ENCODE measurements at places on chromosomes 1 and 21.

- no peak for DNase-seq
Observed at GRCh38 chr1:248886237-248886895, 19.7 kb upstream of the PGBD2 start.

GRCh38 chr21:42830456-42831455, 48.6 kb downstream of the WDR4 start:
- DNase-seq, result no peak

DNA sequence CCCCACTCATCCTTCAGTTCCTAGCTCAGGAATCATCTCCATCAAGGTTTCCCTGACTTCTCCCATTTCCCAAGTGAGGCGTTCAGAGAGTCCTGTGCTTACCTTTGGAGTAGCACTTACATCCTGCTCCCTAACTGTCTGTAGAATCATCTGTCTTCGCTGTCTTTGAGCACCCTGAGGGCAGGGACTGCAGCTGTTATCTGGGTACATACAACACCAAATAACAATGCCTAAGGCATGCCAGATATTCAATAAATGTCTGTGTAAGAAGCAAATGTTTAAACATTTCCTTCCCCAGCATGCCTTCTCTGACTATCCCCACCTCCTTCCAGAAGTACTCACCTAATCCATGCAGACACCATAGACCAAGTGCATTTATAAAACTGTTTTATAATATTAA, 65.4 kb downstream of the JAK1 start:
- DNase-seq, result no peak

DNA sequence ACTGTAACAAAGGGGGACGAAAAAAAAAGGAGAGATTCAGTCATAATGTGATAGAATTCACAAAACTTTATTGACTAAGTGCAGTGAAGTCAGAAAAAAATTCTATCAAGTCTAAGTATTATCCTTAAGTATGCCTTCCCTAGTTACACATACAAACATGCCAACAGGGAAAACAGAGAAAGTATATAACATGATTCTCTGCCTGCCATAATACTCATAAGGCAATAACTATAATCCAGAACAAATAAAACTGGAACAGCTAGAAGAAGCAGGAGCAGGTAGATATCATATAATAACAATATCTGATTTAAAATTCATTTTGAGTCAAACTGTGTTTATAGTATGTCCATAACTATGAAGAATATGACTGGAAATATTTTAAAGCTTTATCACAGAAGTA, 184.3 kb downstream of the FAF1 start:
- no peak for DNase-seq

DNA sequence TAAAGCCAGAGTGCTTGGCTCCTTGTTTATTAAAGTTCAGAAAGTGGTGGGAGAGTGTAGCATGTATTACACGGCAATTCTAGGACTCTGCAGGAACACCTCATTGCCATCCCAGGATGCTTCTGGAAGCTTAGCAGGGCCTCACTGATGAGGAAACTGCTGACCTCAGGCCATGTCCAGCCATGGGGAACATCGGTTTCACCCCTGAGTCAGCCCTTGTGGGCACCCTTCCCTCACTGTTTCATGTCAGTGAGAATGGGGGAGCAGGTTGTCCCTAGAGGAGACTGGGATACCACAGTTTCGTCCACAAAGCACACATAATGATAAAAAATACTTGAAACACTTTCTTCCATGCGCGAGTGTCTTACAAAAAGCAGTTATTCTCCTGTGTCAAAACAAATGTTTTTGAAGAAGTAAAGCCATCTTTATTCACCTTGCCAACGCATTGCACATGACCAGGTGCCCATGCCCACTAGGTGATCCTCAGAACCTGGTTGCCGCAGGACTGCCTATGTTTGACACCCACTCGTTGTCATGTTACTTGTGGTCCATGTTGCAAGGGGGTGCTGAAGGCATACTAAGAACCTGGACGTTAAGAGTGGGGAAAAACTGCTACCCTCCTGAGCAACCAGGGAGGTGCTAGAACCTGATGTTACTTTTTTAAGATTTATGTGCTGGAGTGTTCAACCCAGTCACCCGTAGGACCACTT, 41.2 kb upstream of the TTC22 start:
- no peak for DNase-seq

DNA sequence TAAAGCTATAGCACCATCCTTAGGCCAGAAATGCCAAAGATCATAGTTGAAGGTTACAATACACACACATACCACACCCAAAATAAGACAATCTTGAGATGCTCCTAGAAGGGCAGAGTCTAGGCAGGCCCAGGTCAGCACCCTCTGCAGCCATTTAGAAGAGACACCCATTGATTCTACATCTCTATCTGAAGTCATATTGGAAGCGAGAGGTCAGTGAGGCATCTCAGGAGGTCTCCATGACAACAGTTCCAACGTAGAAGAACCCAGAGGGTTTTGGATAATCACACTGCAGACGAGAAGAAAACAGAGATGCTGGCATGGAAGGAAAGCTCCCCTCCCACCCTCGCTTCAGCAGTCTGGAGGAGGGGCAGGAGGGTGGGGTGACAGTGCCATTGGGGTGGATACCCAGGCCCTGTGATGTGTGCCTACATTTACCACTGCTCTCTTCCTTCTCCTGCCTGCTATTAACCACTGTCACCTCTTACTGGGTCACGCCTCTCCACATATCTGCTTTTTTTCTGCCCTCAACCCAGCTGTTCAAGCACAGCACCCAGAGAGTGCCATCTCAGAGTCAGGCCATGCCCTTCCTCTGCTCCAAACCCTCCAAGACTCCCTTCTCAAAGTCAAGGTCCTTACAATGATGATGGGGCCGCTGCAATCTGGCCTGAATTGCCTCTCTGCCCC, 6.2 kb downstream of the TMCO4 start:
- DNase-seq, result no peak

GRCh38 chr1:1938613-1939295, 19.7 kb upstream of the TMEM52 start:
- DNase-seq, result no peak

- peak; percentile 1 for DNase-seq
Observed at GRCh38 chr1:59978511-59978910, 51.9 kb upstream of the CYP2J2 start.

DNA sequence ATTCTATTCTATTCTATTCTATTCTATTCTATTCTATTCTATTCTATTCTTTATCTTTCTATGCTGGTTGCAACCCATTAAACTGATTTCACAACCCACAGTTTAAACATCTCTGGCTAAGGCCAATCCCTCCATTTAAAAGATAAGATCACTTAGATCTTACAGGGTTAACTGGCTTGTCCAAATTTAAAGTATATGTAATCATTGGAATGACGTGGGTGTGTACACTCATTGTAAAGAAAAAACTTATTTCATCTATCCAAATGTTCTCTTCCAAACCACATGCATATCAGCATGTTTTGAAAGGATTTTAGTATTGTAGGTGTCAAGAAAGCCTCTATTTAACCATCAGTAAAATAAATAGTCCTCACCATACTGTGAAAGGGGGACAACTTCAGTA, 299.6 kb upstream of the RUNX1 start:
- DNase-seq, result no peak

- no peak for DNase-seq
Observed at GRCh38 chr1:4106731-4107130, 206.7 kb upstream of the C1orf174 start.

GRCh38 chr1:89129911-89130310, 4.0 kb upstream of the GBP2 start:
- DNase-seq, result no peak

DNA sequence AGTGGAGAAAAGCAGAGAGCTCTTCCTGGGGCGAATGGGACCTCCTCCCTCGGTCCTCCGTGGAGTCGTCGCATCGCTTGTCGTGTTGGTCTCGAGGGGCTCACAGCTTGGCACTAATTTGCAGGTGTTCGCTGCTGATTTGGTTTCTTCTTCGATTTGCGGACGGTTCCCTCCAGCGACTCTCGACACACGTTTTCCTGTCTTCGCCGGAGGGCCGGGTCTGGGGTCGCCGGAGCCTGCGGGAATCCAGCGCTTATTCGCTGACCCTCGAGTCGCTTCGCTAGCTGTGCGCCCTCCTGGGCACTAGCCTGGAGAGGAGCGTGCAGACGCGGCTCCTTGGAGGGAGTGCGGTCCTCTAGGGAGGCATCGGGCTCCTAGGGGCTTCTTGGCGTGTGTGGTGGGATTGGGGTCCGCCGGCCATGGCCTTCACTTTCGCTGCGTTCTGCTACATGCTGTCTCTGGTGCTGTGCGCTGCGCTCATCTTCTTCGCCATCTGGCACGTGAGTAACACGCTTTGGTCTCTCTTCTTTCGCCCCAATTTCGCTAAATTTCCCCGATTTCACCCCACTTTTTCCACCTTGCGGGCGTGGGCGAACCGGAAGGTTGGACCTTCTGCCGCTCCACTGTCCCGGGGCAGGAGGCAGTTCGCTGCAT, 766 bp downstream of the CNIH3 start:
- DNase-seq, result no peak

GRCh38 chr1:8457760-8458381, 140.0 kb downstream of the SLC45A1 start:
- DNase-seq, result no peak

- no peak for DNase-seq
Observed at GRCh38 chr1:97903626-97904025, 17.2 kb downstream of the DPYD start.

GRCh38 chr1:201608635-201609395, 69.9 kb downstream of the NAV1 start:
- DNase-seq, result no peak

- no peak for DNase-seq
Observed at GRCh38 chr1:36223381-36223995, 755 bp upstream of the THRAP3 start.

DNA sequence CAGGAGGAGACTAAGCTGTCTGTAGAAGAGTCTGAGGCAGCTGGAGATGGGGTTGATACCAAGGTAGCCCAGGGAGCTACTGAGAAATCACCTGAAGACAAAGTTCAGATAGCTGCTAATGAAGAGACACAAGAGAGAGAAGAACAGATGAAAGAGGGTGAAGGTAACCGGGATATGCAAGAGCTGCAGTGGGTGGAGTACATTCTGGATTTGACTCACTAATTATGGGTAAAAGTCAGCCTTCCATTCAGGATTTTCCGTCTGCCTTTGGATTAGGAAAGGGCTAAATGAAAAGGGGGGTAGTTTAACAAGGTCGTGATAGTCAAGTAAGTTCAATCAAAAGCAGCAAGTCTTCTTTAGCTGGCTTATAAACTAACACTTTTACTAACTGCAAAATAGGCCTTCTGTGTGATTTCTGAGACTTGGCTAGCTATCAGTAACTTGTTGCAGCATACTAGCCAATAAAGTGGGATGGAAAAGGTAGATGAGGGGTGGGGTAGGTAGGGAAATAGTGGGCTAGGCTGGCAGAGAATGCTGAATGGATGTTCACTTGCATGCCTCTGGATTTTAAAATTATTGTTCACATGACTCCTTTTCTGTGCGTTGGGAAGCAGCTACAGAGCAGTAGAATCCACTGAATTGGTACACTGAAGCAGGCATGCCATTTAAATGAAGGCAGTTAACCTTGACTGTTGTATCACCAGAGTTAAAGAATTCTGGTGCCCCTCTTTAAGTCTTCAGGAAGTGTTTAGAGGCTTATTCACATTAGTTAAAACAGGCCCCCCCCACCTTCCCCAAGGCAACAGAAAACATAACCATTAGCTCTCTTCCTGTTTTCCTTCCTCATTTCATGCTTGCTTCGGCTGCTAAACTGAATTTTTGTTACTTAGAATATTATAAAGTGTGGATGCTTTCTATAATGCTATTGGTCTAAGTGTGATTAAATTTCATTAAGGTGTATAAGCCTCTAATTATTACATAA, 15.4 kb downstream of the CCDC17 start:
- no peak for DNase-seq

- DNase-seq, result no peak
Observed at GRCh38 chr1:59635097-59635496, 179.7 kb upstream of the HOOK1 start.

DNA sequence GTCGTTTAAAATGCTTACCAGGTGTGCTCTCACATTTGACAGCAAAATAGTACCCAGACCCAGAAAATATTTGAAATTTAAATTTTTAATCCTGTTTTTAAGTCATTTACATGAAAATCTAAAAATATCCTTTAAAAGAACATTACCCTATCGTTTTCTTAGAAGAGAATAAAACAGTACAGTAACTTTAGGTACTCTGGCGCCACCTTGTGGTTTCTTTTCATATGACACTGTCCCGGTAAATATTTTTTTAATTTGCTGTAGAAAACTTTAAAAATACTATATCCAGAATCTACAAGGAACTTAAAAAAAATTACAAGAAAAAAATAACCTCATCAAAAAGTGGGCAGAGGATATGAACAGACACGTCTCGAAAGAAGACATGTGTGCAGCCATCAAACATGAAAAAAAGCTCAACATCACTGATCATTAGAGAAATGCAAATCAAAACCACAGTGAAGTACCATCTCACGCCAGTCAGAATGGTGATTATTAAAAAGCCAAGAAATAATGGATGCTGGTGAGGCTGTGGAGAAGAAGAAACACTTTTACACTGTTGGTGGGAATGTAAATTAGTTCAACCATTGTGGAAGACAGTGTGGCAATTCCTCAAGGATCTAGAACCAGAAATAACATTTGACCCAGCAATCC, 129.2 kb downstream of the RGS21 start:
- DNase-seq, result no peak

DNA sequence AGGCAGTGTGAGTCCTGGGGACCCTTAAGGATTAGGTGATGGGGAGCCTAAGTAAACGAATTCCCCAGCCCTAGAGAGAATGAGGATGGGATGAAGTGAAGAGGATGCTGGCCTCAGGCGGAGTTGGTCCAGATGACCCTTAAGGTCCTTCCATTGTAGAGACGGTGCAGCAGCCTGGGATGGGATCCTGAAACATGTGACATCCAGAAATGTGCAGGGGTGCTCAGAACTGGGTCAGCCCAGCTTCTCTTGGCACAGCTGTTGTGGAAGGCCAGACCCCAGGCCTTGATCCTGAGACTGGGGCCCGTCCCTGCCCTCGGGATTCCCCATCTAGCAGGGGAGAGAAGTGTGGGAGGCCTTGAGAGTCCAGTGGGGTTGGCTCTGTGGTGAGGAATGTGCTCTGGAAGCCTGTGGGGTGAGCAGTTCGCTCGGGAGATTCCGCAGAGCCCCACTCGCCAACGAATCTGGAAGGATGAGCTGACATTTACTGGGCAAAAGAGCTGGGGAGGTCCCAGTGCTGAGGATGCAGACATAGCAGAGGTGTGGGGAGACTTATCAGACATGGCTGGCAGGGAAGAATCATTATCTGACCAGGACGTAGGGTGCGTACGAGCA, 28.1 kb downstream of the A3GALT2 start:
- no peak for DNase-seq

- DNase-seq, result no peak
Observed at GRCh38 chr1:202251424-202252256, 58.0 kb downstream of the LGR6 start.
